ENCODE measurements at places on chromosomes 1 and 21.

DNA sequence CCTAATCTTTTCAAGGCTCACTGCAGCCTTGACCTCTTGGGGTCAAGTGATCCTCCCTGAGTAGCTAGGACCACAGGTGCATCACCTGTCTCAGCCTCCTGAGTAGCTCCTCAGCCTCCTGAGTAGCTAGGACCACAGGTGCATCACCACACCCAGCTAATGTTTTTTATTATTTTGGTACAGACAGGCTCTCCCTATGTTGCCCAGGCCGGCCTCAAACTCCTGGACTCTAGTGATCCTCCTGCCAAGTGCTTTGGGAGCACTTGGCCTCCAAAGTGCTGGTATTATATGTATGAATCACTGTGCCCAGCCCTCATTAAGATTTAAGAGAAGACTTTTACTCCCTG is 58.5 kb upstream of the S1PR1 start:
- no peak for DNase-seq

DNA sequence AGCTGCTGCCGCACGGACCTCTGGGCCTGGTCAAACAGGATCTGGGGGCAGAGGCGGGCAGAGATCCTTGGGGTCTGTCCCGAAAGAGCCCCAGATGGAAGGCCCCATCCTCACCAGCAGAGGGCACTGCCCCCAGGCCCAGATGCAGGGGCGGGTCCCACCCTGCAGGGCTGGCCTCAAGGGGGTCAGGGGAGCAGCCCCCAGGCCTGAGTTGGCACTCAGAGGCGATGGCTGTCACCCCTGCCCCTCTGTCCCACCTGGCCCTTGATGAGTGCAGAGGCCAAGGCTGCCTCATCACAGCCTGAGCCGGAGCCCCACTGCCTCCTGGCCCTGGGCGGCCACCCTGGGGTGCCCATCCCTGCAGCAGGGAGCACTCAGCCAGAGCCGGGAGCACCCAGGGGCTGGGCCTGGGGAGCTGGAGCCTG is 5.7 kb downstream of the ACAP3 start:
- DNase-seq, result no peak

- no peak for DNase-seq
Measured at GRCh38 chr1:172977296-172978017, 73.3 kb downstream of the TNFSF18 start.

DNA sequence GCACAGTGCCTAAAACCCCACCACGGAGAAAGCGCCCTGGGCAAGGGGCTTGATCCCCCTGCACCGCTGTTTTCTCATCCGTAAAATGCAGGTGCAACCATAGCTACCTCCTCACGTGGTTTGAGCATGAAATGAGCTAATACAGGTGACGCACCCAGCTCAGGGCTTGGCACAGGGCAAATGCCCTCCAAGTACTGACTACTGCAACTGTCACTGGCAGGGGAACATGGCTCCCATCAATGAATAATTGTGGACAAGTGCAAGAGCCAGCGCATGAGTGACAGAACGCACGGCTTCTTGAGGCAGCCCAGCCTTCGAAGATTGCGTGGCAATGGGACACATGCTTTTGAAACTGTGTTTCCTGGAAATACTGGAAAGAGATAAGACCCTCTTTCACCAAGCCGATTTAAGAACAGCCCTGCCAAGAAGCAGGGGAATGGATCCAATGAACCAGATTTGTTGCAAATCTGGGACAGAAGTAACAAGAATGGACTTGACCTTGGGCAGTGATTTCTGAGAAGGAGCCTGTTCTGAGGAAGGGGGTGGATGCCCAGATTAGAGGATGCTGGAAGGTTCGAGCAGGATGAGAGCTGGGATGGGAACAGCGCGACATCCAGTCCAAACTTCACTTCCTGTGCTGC is 92.8 kb upstream of the IFFO2 start:
- DNase-seq, result no peak

DNA sequence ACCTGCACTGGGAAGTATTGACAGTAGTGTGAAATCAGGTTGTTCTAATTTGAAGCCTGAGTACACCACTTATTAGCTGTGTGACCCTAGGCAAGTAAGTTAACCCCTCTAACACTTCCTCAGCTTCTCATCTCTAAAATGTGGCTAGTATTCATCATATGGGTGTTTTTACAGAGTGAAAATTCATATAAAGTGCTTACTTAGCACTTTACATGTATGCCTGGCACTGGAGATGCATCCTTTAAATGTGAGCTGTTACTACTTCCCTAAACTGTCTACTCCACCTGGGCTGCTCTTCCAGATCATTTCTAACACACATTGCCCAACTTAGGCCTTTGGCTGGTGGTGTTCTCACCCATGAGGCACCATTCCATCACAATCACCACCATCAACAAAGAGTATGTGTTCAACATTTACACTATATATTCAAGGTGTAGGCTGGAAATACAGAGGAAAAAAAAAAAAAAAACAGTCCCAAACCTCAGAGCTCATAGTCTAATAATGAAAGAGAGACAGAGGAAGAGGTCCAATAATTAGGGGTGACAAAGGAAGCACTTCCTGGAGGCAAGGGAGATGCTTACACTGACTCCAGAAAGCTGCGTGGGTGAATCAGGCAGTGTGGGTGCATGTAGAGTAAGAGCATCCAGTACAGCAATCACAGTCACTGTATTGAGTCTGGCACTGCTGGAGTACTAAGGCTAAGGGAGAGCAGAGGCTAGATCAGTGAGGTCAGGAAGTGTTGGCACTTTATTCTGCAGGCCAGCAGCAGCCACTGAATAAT is 3.6 kb downstream of the STX6 start:
- DNase-seq, result no peak

GRCh38 chr1:153831026-153831425 is 55.8 kb downstream of the SLC27A3 start:
- DNase-seq, result no peak

DNA sequence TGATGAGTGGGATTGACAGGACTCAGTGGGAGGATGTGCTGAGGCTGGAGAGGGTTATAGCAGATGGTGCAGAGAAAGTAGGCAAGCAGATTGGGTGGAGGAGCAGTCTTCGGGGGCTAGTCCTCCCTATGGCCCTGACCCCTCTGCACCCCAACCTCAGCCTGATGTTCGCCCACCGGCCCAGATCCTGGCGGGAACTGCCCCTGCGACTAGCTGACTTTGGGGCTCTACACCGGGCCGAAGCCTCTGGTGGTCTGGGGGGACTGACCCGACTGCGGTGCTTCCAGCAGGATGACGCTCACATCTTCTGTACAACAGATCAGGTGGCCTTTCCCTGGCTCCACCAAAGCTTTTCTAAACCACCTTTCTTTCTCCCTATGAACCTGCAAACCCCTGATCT is 9.6 kb upstream of the ECM1 start:
- DNase-seq, result no peak

- DNase-seq, result no peak
Measured at GRCh38 chr1:5345556-5345955, 646.7 kb downstream of the NPHP4 start.

DNA sequence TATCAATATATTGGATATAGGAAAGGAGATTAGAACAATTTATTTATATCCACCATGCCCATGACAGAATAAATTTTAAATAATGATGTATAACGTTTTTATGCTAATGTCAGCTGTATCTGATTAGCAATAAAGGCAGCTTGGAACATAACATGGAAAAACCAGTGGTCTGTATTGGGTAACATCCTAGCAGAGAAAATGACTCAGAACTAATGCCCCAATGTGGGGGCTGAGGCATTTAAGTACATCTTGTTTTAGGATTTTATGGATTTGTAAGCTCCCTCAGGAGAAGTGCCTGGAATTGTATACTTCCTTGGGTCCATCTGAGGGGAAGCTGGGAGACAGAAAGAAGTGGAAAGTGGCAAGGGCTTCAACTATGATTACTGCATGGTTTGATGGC is 82.3 kb downstream of the HMCN1 start:
- no peak for DNase-seq

DNA sequence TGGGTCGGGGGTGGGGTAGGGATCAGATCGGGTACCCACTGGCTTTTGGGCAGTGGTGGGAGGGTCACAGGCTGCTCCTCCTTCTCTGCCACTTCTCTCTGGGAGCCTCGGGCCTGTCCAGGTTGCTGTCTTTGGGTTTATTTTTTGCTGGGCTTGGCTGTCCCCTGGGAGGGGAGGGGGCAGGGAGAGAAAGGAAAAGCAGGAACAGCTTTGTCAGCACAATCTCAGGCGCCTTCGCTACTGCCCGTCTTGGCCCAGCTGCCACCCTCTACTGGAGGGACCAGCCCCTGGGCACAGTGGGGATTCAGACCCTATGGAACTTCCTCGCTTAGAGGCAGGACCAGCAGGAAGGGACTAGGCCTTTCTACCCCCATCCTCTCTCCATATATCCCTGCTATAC is 8.4 kb downstream of the KCNQ4 start:
- no peak for DNase-seq

GRCh38 chr1:111191496-111191895 is 8.9 kb downstream of the DENND2D start:
- no peak for DNase-seq

GRCh38 chr1:153777648-153778047 is 2.4 kb downstream of the SLC27A3 start:
- no peak for DNase-seq

DNA sequence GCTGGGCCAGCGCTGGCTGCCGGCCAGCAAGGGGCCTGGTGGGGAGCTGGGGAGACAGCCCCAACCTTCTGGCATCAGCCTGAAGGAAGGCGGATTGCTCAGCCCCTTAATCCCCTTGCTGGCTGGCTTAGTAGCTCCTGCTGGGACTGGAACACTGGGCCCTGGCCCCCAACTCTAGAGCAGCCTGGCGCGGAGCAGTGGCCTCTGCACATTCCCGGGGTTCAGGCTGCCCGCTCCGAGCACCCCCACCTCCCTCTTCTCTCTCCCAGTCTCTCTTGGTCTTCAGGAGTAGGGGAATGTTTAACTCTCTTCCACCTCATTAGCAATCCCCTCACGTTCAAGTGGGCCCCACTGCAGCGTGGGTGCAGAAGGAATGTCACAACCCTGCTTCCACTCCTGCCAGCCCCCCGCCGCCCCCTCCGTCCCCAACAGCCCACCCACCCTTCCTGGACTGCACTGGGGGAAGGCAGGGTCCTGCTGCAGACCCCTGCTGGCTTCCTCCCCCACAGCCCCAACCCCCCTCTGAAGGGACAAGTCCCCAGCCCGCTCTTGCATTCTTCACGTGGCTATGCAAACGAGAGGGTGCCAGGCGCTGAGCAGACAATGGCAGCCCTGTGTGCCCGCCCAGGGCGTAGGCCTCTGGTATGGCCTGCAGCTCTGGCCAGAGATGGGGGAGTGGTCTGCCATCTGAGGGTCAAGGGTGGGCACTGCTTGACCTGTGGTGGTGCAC is 980 bp upstream of the CLDN19 start:
- DNase-seq, result no peak

DNA sequence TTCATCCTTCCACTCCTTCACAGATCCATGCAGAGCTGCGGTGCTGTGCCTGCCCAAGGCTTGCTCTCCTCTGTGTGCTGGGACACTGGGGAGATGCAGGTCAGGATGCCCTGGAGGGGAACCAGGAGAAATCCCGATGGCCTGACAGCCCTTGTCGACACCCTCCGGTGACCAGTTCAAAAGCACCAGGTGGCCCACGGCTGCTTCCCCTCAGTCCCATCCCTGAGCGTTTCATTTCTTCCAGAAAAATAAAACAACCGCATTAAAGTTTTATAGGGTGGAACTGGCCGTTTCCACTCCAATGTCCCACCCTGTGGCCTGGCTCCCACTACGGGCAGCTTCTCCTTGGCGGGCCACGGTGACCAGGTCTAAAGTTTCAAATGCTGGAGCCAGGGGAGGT is 48.3 kb downstream of the SLC66A1 start:
- no peak for DNase-seq

- no peak for DNase-seq
Measured at GRCh38 chr1:241079047-241079446, 278.0 kb downstream of the RGS7 start.

GRCh38 chr1:159162516-159163265 is 8.7 kb upstream of the CADM3 start:
- DNase-seq, result no peak

GRCh38 chr1:39026866-39027507 is 837 bp downstream of the NDUFS5 start:
- no peak for DNase-seq

DNA sequence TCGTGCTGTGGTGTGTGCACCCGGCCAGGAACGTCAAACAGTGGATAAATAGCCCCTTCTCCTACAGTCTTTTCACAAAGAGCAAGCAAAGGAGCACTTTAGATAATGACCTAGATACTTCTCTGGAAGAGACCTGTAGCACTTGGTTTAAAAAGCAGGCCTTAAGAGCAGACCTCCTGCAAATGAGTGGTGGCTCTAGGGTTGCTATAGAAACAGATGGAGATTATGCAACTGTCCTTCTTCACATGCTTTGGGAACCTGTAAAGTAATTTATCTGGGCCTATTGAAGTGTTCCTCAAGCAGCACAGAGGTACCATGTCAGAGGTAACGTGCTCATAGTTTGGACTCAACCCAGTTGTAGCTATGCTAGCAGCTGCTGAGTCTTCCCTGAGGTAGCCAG is 208.2 kb upstream of the KIAA0040 start:
- no peak for DNase-seq

DNA sequence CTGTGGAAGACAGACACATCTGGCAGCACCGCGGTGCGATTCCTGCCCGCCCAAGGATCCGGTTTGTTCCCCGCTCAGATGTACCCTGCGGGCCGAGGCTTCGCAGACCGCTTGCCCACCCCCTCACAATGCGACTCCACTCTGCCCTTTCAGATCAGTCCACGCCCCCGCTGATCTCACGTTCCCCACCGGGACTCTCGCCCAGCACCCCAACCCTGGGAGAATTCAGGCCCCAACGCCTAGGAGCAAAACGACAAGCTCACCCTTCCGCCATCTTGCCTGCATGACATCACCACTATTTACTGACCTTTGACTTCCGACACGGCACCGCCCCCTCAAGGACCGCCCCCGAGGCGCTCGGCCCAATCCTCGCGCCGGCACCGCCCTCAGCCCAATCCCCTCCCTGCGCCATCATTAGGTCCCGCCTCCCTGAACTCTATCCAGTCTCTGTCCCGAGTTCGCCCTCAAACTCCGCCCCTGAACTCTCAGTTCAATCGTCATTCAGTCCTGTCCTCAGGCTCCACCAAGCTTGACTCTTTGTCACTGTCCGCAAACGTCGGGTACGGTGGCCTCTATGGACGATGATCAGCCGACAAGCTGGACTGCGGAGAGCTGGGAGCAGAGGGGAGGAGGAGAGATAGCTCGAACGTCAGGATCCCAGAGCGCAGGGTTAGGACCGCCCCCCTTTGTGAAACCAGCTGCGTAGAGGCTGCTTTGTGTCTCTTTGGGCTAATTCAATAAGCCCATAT is at the start of gene BSDC1:
TSS of gene BSDC1 (minus strand) at position 301 of the 749 bp plus-strand sequence. CDS start at position 274, 27 bp downstream.
- peak; percentile 97 for DNase-seq

GRCh38 chr21:41477641-41478318 is 30.2 kb downstream of the TMPRSS2 start:
- DNase-seq, result no peak

DNA sequence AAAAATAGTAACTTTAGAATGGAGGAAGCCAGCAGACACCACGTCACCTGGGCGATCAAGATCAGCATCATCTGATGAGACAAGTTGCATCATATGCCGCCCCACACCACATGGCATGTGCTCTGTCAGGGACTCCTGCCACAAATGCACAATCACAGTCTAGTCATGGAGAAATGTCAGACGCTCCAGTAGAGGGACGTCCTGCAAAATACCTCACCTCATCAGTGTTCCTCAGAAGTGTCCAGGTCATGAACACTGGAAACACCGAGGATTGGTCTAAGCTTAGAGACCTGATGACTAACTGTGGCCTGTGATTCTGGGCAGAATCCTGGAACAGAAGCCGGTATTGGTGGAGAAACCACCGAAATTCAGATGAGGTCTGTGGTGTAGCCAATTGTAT is 14.3 kb downstream of the ADARB1 start:
- DNase-seq, result no peak
